ENCODE measurements at places on chromosomes 4 and X. TPM values are rescaled to one million over a fixed set of nuclear protein-coding genes. Genes with fewer than 3 reads are reported as not detected.

REELD1 gene
- not detected for total RNA-seq

DRD5 gene
- not detected for total RNA-seq

SLC9A6 gene
- 12.2 TPM for total RNA-seq

GRCh38 chr4:82891707-82892466 is 934 bp upstream of the SEC31A start:
- no peak for DNase-seq

DNA sequence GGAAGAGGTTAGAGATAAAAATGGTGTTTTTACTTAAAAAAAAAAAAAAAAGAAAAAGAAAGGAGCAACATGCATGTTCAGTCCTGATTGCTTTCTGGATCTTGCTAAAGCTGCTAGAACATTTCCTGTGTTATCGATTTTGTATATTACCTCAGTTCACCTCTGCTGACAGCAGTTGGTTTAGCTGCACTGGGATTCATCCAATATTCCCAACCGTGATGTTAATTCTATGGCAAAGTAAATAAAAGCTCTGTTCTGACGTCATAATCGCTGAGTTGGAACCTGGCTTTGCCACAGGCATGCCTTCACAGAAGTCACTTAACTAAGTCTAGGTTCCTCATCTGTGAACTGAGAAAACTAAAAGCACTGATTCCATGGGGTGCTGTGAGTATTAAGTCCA is 90.7 kb upstream of the SORBS2 start:
- DNase-seq, result no peak

GRCh38 chr4:118721752-118722151 is 36.6 kb downstream of the METTL14 start:
- no peak for DNase-seq

CT45A10 gene
- not detected for total RNA-seq

GRCh38 chrX:3160756-3161155 is 119.5 kb downstream of the ARSF start:
- no peak for DNase-seq

TSPAN7 gene
- 32.1 TPM for total RNA-seq

DNA sequence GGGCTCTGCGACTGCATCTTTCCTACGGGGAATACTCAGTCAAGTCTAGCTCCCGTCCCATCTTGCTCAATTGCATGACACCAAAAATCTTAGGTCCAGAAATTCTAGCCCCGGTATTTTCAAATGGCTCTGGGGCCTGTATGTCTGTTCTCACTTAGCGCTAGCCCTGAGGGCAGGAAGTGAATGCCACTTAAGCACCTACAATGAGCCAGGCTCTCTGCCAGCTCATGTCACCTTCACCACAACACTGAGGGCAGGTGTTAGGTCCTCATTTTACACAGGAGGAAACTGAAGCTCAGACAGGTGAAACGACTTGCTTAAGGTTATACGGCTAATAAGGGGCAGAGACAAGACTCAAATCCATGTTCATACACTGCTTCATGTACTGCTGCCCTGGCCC is 282.8 kb downstream of the PPP1R2C start:
- DNase-seq, result no peak

DNA sequence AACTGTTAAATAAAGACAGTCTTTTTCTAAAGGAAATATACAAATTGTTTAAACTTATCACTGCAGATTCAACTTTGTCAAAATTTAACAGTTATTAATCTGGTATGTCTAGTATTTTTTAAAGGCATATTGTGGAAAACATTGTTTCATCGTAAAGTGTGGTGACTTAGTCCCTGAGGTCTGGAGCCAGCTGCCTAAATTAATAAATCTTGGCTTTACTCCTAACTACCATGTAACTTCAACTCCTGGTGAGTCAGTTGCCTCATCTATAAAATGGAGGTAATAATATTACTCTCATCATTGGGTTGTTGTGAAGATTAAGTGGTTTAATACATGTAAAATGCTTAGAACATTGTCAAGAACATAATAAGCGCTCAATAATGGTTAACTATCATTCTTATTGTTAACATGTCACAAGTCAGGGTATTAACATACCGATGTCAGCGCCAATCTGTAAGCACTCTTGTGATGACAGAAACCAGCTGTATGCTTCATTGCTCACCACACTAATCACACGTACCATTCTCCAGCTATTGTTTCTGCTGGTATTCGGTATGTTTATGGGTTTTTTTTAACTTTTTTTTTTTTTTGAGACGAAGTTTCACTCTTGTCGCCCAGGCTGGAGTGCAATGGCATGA is 14.1 kb upstream of the SMIM43 start:
- DNase-seq, result no peak

DNA sequence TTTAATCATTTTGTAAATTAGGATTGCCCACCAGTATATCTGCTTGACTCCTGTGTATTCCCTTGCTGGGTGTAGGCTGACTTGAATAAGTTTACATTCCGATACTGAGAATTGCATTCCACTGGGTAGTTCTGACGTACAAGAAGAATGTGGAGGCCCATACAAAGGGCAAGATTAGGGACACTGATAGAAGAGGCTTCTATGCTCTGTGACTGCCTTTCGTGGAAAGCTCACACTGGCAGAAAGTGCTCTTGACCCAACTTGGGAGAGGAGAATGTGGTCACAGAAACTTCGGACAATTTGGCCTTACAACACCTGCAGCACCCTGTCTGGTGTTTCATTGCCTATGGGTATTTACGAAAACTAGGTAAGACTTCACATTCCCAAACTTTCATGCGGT is 126.3 kb downstream of the RAPGEF2 start:
- DNase-seq, result no peak

DNA sequence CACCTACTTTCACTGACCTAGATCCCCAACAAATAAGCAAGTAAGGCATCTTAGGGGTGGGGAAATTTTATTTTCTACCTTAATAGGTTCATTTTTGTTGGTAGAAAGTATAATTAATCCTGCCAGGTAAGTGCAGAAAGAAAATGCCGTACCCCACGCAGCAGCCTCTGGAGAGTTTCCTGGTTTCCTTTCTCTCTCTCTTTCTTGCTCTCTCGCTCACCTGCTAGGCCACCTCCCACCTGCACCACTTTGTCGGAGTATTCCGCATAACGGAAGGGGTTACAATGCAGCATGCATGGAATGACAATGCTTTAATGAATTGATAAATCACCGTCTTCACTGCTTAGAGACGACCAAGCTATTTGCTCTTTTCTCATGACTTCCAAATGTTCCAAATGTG is 101.0 kb downstream of the SCD5 start:
- peak; percentile 41 for DNase-seq

- no peak for DNase-seq
These were observed 1048.6 kb downstream of the PCDH7 start for GRCh38 chr4:31768756-31769155.

DNA sequence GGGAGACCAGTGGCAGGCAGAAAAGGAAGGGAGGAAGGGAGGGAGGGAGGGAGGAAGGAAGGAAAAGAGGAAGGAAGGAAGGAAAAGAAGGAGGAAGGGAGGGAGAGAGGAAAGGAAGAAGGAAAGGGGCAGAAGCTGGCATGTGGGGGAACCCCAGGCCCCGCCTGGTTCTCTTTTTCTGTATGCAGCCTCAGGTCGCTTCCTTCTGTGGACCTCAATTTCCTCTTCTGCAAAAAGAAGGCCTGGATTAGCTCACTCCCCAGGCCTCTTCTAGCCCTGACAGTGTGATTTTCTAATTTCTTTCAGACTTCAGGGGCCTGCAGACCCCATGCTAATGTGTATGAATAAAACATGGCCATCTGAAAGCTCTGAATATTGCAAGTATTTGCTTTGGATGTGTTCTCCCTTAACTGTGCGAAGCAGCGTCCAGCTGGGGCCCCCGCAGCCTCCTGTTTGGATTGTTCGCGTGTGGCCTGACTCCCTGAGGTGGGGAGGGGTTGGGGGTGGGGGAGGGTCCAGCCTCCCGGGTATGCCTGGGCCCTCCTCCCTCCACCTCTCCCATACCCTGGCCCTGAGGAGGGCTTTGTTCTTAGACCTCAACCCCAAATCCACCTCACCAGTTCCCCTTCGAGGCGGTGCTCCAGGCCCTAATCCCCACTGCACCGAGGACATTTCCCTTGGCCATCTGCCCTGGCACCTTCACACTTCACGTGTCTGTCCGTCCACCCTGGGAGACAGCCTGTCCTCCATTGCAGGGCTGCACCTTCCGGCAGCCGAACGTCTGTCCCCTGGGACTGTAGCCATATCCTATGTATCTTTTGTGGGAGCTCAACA is 199.9 kb upstream of the ATP6AP2 start:
- DNase-seq, result no peak

FDCSP gene
- total RNA-seq, result not detected

DNA sequence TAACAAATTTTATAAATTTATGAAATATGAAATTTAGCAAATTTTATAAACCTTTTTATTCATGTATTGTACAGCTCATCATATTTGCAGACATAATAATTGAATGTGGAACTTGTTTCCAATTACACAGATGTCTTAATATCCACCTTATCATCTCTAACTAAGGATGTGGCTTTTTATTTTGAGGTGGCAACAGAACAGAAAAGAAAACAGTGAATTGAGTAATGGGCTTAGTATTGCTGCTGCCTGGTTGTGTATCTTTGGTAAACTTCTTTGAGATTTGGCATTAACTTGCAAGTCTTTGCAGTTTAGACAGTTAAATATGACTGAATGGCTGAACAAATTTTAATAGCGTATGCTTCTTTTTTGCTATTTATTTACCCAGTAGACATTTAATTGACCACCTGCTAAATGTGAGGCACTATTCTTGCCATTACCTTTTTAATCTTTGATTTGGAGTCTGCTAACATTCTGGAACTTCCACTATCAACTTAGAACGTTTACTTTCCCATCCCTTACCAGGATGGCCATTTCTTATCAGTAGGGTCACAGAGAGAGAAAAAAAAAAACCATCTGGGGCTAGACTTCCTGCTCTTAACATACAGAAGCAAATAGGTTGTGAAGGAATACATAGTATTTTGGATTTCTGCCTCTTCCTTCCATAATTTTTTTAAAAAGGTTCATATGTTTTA is 44.8 kb downstream of the CLCN3 start:
- DNase-seq, result no peak

DNA sequence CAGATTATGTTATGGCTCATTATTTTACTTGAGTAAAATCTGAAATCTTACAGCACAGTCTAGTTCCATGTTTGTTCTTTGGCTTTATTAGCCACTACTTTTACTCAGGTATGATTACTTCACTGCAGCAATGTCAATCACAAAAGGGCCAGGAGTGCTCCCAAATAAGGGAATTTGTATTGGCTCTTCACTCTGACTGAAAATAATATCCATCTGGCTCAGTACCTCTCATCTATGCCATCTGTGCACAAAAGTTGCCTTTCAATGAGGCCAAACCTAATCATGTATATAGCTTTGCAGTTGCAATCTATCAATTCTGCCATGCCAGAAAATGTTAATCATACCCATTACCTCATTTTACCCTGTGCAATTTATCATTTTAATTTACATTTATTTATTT is 161.1 kb downstream of the TECRL start:
- no peak for DNase-seq

ABLIM2 gene
- total RNA-seq, result 3.0 TPM

CFAP99 gene
- not detected for total RNA-seq

- DNase-seq, result no peak
These were observed 122.0 kb upstream of the PUDP start for GRCh38 chrX:7269991-7270390.

DNA sequence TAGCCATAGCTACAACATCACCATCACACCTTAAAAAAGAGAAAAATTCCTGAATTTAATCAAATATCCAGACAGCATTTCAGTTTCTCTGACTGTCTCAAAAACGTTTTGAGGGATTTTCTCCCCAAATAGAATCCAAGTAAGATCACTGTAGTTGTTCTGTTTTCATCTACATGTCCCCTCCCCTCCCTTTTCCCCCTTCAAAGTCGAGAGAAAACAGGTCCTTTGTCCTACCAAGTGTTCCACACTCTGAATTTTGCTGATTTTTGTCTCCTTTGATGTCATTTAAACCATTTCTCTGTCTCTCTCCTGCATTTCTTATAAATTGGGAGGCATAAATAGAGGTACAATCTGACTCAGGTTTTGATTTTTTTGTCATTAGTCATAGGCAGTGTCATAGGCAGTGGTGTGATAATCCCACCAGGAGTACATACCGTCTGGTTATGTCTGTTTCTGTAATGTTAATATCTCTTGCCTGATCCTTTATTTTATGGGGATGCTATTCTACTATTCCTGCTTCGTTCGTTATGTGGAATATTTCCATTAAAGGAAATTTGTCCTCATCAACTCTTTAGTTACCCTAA is 348.6 kb downstream of the PTTG2 start:
- DNase-seq, result no peak

DNA sequence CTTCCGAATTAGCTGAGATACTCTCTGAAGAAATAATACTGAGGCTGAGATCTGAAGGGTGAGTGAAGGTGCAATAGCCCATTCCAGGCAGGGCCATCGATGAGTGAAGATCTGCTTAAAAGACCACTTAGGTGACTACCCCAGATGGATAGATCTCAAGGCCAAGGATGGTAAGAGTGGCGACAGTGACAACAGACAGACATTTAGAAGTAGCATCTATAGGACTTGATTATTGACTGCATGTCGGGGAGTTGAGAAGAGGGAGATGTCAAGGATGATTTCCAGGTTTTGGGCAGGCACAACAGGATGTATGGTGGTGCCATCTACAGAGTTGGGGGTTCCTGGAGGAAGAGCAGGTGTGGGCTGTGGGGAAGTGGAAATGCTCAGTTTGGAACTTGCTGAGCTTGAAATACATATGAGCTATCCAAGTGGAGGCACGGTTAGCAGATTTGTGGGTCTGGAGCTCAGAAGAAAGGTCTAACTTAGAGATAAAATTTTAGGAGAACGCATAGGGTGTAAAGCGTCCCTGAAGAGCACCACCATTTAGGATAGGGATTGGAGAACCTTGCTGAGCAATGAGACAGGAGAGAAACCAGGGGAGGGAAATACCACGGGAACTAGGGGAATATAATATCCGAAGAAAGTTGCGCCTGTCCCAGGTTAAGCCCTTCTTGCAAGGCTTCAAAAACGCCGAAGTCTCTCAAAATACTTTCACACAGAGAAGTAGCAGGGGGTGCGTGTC is 688 bp downstream of the UFSP2 start:
- no peak for DNase-seq

GRCh38 chr4:185464887-185465286 is 6.6 kb downstream of the CCDC110 start:
- no peak for DNase-seq

MAPK10 gene
- 2.5 TPM for total RNA-seq

SLC35A2 gene
- total RNA-seq, result 21.4 TPM

- DNase-seq, result no peak
These were observed 1.9 kb upstream of the PPP3CA start for GRCh38 chr4:101348995-101349800.

NKX3-2 gene
- total RNA-seq, result 0.13 TPM

DNA sequence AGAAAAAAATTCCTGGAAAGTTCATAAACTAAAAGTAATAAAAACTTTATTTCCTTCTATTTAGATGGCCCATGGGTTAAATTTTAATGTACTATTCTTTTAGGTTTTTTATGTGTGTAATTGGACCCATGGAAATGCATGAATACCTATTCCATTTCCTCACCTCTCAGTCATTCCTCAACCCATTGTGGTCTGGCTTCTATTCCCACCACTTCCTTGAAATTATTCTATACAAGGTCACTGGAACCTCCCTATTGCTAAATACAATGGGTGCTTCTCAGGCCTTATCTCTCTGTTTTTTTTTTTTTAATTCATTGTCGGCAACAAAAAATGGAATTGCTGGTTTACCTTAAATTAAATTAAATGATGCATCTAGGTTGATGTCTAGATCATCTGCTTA is 17.2 kb downstream of the SLC39A8 start:
- no peak for DNase-seq

Measured in H1 (cell line).